Renal cortex interstitium (tissue), 15 donors: ENCODE measurements at places on chromosomes 5 and 9.
A peak's percentile ranks its signal among the peaks of the same experiment; 100 is the strongest.

DNA sequence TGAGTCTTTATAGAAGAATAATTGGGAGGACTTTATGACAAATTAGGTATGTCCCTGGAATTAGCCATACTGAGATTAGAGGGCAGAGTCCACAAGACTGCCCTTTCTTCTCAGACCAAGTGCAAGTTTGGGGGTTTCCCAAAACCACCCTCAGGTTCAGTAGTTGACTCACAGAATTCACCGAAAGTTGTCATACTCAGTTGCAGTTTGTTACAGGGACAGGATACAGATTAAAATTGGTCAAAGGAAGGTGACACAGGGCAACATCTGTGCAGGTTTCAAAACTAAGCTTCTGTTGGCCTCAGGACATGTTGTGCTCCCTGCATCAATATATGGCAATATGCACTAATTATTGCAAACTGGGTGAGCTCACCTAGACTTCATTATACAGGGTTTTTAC lies 3.8 kb downstream of the RANBP17 start:
- DNase-seq: no peak

DNA sequence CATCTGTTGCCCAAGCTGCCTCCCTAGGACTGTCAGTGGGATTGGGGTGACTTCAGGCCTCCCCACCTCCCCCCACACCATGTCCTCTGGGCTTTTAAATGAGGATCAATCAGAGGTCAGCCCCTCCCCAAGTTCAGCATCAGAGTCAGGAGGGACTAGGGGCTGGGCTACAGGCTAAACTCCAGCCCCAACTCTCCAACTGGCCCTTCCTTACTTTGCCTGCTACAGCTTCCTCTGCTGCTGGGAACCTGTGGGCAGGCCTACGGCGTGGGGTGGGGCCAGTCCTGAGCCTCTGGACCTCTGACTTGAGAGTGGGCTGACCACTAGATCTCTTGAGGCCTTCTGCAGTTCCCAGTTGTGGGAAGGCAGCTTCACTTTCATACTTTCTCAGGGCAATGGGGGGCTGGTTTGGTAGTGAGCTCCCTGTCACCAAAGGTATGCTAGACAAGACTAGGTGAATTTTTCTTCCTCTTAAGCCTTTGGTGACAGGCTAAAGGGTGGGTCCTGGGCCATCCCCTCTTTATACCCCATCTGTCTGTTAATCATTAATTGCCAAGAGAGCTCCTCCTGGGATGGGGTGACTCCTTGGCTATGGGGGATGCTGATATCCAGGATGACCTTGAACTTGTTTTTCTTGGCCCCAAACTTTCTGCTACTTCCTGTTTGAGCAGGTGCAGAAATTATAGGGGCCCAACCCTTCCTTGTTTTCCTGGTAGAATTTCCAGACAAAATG lies 10.8 kb upstream of the DAB2IP start:
- DNase-seq: no peak

DNA sequence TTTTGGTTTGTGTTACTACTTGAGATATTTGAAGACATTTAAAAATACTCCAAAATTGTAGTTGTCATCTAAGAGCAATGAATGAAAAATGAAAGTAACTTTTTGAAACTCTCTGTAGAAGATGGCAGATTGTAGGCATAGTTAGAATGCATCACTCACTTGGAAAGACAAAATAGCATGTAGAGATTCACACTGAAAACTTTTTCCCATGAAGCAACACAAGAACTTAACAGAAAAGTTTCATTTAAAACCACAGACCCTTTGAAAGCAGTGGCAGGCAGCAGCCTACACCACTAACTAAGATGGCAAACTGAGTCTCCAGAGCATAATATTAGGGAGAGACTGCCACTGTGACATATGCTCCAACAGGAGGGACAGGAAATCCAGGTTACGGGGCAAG lies 18.9 kb upstream of the FAM174A start:
- DNase-seq: no peak

DNA sequence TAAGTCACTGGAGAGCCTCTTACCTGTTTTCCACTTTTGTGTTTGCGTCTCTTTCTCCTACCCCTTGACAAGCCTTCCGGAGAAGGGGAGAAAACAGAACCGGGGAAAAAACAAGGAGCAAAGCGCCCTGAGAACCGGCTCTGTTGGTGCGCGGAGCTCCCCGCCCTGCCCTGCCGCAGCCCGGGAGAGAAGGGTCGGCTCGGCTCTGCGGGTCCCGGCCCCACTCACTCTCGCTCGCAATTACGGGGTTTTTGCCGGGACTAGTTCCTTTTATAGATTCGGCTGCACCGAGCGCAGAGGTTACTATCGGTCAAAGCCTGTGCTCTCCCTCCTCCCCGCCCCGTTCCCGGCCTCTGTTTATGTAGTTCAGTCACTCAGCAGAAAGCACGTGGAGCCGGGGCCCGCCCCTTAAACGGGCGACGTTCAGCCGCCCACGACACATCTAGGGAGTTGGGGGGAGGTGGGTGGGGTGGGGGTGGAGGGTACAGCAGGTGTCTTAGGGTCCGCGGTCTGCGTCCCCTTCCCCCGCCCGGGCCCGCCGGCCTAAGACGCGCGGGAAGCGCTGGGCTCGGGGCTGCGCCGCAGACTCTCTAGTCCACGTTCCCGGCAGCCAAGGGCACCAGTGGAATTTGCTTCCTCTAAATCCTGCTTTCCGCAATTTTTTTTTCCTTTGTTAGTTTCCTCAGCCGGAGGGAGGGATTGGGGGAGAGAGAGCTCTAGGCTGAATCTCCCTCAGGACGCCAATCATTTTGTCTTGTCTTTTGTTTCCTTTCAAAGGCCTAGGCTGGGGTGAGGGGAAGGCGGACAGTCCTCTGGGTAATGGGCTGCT lies at the start of gene ABCA1:
Gene ABCA1 (minus strand): TSS at position 244 of the 829 bp plus-strand sequence. CDS start 24,476 bp downstream, outside the sequence.
- DNase-seq: peak; percentile 82

DNA sequence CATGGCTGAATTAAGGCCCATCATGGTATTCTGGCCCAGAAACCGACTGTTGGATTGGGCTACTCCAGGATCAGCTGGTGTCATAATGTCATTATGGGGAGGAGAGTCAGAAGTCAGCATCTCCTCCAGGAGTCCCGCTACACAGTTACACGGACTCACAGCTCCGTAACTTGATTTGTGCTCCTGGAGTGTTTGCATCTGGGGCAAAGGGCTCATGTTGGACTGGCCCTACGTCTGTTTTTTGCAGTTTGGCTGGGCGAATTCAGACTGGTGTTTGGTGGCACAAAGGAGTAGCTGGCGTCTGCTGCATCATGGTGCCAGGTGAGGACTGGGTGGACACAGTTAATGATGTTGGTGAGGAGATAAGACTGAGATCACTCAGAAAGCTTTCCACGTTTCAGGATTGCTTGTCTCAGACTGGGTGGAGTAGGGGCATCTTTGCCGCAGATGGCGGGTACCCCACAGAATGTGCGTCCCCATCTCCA lies 31.3 kb downstream of the OR2V1 start:
- no peak for DNase-seq

- no peak for DNase-seq
Observed at GRCh38 chr5:132629230-132629944, 28.6 kb upstream of the IL13 start.

GRCh38 chr5:50593681-50594080 lies 72.8 kb upstream of the PARP8 start:
- no peak for DNase-seq

DNA sequence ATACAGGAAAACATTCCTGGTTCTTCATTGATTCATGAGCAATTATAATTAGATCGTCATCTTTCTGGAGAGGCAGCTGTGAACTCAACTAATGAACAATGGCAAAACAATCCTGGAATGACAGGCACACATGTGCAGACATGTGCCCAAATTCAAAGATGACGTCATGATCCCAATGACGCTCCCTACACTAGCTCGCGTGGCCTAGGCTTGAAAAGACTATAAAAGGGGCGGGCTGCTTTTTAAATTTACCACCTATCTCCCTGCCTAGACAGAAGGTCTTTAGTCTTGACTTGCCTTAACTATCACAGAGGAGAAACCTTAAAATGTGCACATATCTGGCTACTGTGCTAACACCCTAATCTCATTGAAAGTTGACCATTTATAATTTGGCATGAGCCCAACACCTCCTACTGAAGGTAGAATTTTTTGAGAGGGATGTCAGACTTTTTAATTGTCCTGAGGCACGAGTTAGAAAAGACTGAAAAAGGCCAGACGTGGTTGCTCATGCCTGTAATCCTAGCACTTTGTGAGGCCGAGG lies 88.2 kb downstream of the PRRT1B start:
- no peak for DNase-seq

- no peak for DNase-seq
Observed at GRCh38 chr5:157668356-157668755, 3.0 kb upstream of the C5orf52 start.

- DNase-seq: no peak
Observed at GRCh38 chr5:109146591-109146990, 263.2 kb downstream of the PJA2 start.

- no peak for DNase-seq
Observed at GRCh38 chr5:72692231-72692637, 124.2 kb upstream of the TNPO1 start.

GRCh38 chr9:22165144-22165543 lies 156.0 kb upstream of the CDKN2B start:
- DNase-seq: no peak

DNA sequence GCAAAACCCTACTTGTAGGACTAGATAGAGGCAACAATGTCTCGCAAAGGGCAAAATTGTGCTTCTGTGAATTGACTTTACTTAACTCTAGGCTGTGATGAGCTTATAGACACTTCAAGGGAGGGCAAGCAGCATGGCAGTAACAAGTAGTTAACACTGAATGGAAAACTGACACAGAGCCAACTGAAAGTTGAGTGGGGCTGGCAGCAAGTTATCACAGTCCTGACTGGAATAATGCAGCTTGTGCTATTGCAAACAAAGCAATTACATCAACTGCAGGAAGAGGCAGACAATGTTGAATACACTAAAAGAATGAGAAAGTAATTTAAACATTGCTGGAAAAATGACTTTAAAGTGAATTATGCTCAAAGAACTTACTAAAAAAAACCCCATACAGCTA lies 62.2 kb downstream of the RNF38 start:
- no peak for DNase-seq

DNA sequence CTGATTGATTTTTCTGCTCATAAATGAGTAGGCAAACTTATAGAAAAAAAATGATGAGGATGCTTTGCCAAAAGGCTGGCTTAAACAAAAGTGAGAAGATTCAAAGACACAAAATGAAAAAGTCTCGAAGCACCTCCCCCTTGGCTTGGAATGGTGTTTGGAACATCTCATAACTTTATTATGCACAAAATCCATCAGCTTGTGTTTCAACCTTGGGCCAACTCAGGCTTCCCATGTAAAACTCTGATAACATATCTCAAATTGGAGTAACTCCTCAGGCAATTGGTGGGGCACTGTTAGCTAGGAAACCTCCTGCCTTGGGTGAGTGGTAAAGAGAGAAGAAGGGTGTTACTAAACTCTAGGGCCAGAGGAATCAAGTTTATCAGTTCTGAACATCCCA lies 176.3 kb downstream of the KIAA0825 start:
- no peak for DNase-seq

- no peak for DNase-seq
Observed at GRCh38 chr5:95871146-95871806, 48.8 kb upstream of the GLRX start.

- no peak for DNase-seq
Observed at GRCh38 chr9:79236466-79236865, 335.3 kb upstream of the TLE4 start.

GRCh38 chr5:144487207-144487606 lies 316.5 kb downstream of the KCTD16 start:
- no peak for DNase-seq

- no peak for DNase-seq
Observed at GRCh38 chr9:120482424-120483186, 97.4 kb downstream of the CDK5RAP2 start.

GRCh38 chr5:179969110-179969509 lies 61.4 kb upstream of the TBC1D9B start:
- no peak for DNase-seq

- no peak for DNase-seq
Observed at GRCh38 chr5:101159006-101159405, 255.9 kb upstream of the ST8SIA4 start.

DNA sequence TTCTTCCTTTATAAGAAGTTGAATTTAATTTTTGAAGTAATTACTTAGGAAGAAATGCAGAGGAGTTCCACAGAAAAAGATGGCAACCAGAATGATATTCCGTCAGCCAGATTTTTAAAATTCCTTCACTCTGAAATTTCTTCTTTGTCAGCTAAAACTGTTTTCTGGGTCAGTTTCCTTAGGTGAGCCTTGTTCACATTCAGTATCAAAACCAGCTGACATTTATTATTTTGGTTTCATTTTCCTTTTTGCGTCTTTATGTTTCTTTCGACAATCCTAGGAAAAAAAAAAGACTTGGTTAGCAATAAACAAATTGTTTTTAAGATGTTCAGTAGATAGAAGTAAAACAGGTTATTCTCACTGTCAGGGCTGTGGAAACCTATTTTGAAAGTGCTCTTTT lies 4.1 kb upstream of the IARS1 start:
- no peak for DNase-seq

DNA sequence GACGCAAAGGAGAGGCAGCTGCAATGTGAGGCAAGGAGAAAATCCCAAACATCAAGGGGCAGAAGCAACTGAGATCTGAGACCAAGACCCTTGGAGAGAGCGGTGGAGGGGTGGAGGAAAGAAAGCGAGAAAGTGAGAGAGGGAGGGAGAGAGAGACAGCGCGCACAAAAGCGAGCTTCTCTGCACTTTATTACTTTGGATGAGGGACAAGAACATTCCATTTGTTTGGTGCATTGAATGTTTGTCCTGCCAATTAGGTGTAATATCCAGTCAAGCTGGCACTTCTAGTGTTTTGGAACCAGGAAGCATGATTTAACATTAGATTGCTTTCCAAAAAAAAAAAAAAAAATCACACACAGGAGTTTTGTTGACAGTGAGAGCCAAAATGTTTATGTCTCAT lies 1.4 kb downstream of the CAST start:
- no peak for DNase-seq

DNA sequence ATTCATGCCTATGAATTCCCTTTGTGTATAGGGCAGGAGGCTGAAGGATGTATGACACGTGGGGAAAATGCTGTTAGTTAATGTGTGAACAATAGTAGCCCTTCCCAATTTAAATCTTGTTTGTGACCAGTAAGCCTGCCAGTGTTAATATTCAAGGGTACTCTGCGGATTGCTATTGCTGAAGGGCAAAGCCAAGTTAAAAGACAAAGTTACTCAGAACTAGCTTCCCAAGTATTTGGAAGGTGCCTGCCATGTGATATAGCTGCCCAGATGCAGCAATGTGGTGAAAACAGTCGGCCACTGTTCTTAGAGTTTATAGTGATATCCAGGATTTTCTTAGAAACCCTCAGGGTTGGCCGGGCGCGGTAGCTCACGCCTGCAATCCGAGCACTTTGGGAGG lies 34.6 kb downstream of the MARVELD2 start:
- DNase-seq: no peak

DNA sequence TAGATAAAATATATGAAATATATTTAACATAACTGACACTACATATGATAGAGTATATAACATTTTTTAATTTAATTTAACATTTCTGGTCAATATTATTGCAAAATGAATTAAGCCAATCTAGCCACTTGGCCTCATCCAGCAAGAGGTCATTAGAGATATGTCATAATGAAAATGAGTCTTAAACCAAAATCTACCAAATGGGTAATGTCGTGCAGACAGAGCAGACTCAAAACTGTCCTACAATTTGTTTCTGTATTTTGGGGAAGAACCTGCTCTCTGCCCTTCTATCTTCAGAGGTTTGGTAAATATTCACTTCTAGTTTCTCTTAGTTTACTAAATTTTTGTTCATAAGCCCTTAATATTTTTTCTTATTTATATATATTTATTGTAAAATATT lies 61.4 kb downstream of the ARHGEF28 start:
- DNase-seq: no peak

GRCh38 chr9:15882328-15882727 lies 329.5 kb downstream of the CCDC171 start:
- DNase-seq: no peak

GRCh38 chr9:88184976-88185375 lies 46.7 kb upstream of the SPATA31C2 start:
- no peak for DNase-seq
